ENCODE measurements at places on chromosomes 4 and X. TPM values are rescaled to one million over a fixed set of nuclear protein-coding genes. Genes with fewer than 3 reads are reported as not detected.

DNA sequence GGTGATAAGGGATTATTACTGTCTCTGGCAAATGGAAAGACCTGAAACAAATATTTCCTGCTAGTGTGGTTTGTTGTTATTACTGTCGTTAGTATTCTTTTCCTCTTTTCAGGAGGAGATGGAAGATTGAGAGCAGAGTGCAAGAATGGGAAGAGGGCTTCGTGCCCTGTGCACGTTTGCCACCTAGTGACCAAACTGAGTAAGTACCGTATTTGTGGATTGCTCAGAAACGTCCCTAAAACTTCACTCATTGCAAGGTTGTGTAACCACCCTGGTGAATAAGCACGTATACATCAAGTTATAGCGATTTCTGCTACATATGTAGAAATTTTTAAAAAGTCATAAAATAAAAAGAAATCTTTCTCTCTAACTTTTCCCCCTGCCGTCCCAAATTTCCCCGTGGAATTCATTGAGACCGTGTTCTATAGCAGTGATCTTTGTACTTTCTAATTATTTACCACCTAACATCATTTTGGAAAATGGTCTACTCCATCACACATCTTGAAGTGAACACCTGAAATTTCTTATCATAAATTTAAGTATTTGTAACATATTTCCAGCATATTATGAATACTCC, 24.3 kb downstream of the LINC00632 start:
- peak; percentile 56 for DNase-seq

DNA sequence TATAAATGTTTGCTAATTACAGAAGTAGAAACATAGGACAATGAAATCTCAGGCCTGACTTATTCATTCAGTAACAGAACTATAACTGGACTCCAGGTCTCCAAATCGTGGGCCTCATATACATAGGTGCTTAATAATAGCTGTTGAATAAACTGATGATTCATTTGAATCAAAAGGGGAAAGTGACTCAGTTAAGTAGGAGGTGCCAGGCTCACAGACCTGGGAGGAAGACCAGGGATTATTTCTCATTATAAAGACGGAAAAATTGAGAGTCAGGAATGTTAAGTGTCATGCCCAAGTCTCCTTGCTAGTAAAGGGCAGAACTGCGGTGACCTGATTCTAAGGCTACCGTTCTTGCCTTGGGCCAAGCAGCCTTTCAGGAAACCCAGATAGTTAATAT, 131.5 kb downstream of the HS3ST1 start:
- no peak for DNase-seq

DNA sequence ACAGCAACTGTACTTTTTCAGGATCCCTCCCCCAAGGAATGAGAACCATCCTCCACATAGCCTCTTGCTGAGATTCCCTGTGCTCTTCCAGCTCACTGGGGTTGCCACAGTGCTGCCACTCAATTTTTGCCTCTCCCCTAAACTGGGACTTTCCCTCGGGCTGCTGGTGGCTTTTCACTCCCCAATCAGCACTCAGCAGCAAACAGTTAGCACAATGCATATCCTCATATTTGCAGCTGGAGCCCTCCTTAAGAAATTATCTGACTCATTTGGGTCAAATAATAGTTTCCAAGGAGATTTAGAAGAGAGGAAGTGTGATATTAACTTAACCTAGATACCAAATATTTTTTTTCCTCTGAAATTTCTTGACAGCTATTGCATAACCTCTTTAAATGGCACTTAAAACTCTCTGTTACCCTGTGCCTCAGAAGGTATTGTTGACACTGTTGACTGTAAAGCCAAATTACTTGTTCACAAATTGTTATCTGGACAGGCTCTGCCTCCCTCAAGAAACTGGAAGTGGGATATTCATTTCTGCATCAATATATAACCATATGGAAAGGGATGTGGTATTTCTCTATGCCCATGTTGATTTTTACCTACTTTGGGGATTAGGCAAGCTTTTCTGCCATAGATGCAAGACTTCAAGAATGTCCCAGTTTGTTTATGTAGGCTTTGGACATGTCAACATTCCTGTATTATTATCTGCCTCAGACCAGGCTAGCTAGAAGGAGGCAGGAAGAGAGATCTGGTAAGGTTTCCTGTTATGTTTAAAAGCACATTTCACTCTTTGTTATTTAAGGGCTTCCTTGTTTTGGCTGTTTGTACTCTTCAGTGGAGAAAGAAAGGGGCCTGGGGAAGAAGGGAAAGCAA, 58.0 kb downstream of the SEPTIN11 start:
- DNase-seq = no peak

- no peak for DNase-seq
Measured at GRCh38 chr4:164615964-164616363, 138.0 kb upstream of the SMIM31 start.

DNA sequence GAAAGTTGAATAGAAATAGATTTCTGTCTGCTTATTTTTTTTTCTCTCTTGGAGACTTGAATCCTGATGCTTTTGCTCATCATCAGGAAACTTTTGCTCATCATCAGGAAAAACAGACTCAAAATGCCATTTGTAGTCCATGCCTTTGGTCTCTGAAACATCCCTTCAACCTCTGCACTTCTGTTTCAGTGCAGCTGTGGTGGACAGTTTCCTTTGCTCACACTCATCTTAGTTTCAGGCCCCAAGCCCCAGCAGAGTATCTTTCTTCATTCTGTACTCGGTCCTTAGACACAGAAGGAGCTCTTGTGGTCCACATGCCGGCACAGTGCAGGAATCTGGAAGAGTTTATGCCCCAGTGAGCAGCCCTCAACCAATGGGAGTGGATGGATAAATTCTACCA, 337.9 kb downstream of the PPP3CA start:
- DNase-seq = no peak

GRCh38 chr4:165635951-165636350, 237.1 kb upstream of the TLL1 start:
- DNase-seq = no peak

DNA sequence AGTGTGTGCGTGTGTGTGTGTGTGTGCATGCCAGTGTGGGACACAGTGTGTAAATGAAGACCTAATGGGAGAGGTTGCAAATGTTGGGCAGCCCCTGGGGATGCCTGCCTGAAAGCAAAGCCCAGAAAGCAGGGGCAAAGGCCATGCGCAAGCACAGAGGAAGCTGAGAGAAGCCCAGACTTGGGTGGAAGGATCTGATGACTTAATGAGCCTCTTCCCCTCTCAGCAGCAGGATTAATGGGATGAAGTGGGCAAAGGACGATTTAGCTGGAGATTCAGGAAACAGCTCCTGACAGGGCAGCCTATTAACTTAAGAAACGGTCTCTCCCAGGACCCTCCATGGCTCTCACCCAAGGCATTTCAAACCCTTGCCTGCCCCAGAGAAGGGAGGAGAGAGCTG, 107.3 kb downstream of the EFNB1 start:
- no peak for DNase-seq

Gene TMEM192
- 8.8 TPM for polyA plus RNA-seq

Gene RS1
- not detected for polyA plus RNA-seq

Gene RPS6KA6
- polyA plus RNA-seq = 4.6 TPM

Gene GPR101
- not detected for polyA plus RNA-seq

Gene SUPT20HL1
- polyA plus RNA-seq = not detected
